Fibroblast of gingiva (primary cell): ENCODE measurements at places on chromosomes 7 and 10.
A peak's percentile ranks its signal among the peaks of the same experiment; 100 is the strongest.

- DNase-seq = no peak
Observed at GRCh38 chr7:148149730-148150129, 440.8 kb upstream of the C7orf33 start.

DNA sequence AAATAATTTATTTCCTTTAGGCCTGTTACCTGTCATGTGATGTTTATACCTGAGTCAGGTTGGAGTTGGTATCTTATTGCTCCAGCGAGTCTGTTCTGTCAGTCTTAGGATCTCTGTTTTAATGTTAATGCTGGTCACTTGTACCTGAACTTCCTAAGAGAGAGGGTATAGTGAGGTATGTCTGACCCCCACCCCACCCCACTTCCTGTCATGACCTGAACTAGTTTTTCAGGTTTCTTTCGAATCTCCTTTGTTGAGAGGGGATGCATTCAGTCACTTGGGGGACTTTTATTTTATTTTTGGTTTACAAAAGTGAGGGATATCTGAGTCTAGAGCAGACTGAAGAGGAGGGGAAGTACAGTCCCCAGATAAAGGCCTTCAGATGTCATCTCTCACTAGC lies 769.0 kb upstream of the COBL start:
- DNase-seq = no peak

- DNase-seq = peak; percentile 8
Observed at GRCh38 chr10:75679536-75679935, 248.1 kb downstream of the LRMDA start.

GRCh38 chr10:123842692-123843385 lies 48.8 kb downstream of the CPXM2 start:
- no peak for DNase-seq

DNA sequence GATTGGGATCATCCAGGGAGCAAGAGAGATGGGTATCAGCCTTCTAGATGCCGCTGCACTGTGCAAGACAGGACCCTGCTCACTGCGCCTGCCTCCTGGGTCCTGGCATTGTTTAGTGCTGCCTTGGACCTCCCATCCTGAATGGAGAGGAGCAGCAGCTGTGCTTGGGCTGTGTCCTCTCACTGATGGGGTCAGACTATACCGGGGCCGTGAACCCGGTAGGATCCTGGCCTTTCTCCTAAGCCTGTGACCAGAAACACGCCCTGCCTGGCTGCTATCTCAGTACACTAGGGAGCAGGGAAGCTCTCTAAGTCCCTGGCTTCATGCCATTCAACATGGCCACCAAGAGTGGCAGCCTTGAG lies 309.4 kb upstream of the ZNF32 start:
- DNase-seq = no peak

DNA sequence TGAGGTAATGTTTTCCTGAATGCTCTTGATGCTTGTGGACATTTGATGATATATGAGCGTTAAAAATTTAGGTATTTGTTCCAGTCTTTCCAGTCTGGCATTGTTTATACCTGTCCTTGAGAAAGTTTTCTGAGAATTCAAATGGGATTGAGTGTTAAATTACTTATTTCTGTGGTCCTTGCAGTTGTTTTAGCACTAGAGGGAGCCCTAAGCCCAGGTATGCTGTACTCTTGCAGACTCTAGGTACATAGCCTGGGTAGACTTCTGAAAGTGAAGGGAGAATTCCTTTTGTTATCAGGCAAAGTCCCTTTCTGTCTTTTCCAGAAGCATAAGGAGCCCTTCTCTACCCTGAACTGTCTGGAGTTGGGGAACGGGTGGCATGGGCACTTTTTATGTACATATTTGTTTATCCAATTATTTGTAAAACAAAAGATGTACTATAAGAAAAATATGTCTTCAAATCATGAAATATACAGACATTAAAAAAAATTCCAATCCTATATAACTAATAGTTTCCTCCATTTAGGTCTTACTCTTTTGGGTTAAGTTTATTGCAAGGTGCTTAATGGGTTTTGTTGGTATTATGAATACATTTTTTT lies 262.1 kb downstream of the ATRNL1 start:
- peak; percentile 27 for DNase-seq

- no peak for DNase-seq
Observed at GRCh38 chr10:100828738-100829096, 83.3 kb downstream of the PAX2 start.

DNA sequence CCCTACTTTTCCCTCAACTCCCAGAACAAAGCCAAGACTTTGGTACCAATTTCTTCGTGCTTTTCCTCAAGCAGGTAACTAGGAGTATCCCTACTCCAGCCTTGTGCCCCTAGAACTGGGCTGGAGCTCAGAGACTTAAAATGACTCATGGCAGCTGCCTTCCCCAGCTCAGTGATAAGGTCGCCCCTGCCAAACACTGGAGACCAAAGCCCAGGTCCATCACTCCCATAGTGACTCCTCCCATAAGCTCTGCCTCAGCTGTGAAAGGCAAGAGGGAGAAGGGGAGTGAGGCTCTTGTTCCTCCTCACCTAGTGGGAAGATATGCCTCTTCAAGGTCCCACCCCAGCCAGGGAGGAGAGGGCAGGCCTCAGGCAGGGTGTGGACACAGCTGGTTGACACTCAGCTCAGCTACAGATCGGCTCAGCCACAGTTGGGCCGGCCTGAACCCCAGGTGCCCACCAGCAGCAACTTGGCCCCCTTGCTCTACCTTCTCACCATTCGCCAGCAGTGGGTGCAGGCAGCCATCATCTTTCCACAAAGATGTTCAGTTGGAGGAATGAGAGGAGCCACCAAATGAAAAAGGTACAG lies 13.8 kb upstream of the CYREN start:
- no peak for DNase-seq

- DNase-seq = no peak
Observed at GRCh38 chr10:131531265-131532190, 220.0 kb upstream of the TCERG1L start.

- DNase-seq = no peak
Observed at GRCh38 chr10:11107948-11108347, 90.3 kb downstream of the CELF2 start.

DNA sequence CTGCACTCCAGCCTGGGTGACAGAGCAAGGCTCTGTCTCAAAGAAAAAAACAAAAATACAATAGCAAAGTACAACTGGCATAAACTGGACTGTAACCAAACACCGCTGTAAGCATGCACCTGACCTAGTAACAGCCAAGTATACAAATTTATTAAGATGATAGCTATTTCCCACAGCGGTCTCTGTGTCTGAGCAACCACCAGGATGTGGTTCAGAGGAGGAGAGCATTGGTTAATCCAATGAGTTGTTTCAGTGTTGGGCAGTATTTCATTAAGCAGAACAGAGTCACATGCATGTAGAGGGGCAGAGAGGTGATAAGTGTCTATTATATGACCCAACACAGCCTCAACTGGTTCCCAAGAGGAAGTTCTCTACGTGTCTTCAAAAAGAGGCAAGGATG lies 4.0 kb downstream of the SLC16A12 start:
- DNase-seq = no peak

DNA sequence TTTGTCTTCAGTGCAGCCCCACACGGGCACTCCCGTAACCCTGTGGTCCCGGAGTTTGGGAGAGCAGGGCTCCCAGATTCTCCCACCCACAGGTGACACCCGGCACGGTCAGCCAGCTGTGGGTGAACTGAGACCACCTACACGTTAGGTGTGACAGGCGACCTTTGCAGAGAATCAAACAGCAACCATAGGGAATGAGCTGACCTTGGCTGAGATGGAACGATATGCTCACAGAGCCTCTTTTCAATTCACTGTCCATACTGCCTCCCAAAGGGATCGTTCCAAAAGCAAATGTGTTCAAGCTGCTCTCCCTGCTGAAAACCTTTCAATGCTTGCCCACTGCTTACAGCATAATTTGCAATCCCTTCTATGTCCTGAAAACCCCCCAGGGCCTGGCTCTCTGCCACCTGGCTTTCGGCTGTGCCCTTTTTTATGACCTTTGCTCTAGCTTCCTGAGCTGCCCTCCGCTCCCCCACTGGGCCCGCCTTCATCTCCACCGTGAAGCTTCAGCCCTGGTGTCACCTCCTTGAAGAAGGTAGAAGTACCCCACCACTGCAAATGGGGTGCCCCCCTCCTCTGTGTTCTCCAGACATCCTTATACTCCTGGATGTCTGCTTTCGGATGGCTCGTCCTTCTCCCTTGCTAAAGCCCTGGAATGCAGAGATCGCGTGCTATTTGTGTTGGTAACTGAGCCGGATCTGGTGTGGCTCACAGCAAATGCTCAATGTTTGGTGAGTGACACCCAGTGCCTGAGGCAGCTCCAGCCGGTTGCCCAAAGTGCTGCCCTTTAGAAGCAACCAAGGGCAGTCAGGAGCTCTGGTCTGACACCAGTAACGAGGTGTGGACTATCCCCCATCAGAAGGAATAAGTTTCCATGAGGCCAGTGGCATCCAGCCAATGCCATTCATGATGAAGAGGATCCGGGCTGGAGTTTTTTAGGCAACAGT lies 90.4 kb downstream of the KIAA1549 start:
- DNase-seq = peak; percentile 92

DNA sequence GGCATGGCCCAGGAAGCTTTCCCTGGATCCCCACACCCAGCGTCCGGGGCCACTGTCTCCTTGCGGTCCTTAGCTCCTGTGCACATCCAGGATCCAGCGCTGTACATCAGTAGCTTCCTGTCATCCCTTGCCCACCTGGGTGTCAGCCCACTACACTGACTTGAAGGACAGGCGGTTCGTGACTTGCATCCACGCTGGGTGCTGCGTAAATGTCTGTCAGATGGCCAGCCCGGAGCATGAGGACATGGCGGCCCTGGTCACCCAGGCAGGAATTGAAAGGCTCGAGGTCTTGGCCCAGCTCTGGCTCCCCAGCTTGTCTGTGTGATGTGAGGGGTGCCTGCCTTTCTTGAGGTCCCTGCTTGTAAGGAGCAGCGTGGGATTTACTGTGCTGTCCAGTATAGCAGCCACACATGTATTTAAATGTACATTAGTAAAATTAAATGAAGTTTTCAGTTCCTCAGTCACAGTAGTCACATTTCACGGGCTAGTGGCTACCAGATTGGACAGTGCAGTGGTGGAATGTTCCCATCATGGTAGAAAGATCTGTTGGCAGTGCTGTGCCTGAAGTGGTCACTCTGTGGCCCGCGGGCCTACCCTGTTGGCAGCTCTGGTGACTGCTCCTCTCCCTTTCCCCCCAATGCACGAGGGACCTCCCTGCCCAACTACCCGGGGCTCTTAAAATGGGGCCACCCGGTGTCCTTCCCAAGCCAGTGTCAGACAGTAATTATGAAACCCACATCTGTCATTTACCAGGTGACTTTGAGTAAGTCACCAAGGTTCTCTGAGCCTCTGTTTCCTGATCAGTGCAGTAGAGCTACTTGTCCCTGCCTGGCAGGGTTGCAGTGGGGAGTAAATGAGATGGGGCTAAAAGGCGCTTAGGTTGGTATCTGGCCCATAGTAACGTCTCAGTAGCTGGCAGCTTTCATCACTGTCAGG lies 97.8 kb upstream of the PPIF start:
- DNase-seq = no peak

- DNase-seq = no peak
Observed at GRCh38 chr7:90242369-90243168, 2.4 kb upstream of the CFAP69 start.

DNA sequence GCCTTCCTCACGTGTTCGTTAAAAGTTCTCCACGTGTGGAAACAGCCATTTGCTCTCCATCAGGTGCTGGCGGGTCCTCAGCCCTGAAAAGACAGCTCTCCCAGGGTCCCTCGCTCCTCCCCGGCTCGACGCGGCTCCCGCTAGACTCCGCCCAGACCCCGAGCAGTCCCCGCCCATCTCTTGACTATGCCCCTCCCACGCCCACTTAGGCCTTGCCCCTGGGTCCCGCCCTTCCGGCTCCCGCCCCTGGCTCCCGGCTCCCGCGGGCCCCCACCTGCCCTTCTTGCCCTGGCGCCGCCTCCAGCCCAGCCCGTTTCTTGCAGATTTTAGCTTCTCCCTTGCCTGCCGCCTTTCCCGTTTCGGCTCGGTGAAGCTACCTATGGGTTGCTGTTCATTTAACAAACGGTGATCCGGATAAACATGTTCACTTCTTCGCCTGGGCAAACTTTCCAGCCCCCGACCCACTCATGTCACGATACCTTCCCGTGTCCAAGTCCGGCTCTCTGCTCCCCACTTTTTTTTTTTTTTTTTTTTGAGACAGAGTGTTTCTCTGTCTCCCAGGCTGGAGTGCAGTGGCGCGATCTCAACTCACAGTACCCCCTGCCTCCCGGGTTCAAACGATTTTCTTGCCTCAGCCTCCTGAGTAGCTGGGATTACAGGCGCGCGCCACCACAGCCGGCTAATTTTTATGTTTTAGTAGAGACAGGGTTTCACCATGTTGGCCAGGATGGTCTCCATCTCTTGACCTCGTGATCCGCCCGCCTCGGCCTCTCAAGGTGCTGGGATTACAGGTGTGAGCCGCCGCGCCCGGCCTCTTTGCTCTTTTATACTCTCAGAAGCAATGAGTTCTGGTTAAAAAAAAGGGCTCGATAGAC lies 830 bp upstream of the ZNF438 start:
- peak; percentile 97 for DNase-seq

DNA sequence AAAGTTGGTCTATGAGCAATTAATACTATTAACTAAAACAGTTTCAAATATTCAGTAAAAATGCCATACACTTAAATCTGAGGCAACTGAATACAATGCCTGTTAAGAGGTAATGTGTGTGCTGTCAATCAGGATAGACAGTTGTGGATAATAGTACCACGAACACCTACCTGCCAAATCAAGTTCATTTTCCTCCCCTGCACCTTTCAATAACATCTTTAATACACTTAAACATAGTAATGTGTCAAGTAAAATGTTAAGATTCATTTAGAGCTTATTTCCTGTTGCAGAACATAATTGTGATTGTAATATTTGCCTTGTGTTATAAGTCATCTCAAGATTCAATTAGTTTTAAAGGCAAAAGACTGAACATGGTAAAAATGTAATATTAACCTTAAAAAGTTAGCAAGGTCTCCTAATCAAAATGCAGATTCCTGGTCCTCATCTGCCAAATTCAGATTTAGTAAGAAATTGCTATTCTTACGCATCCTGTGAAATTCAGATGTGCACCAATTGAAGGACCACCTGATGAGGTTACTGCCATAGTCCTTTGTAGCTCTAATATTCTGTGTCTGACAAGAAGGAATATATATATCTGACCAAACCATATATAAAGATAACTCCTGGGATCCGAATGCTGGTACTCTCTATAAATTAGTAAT lies 37.1 kb downstream of the COL1A2 start:
- DNase-seq = peak; percentile 83
